ENCODE measurements at places on chromosomes 7 and 10.

GRCh38 chr7:79064187-79064823, 389.2 kb downstream of the MAGI2 start:
- no peak for DNase-seq

GRCh38 chr7:94591176-94591575, 64.8 kb downstream of the SGCE start:
- DNase-seq = no peak

DNA sequence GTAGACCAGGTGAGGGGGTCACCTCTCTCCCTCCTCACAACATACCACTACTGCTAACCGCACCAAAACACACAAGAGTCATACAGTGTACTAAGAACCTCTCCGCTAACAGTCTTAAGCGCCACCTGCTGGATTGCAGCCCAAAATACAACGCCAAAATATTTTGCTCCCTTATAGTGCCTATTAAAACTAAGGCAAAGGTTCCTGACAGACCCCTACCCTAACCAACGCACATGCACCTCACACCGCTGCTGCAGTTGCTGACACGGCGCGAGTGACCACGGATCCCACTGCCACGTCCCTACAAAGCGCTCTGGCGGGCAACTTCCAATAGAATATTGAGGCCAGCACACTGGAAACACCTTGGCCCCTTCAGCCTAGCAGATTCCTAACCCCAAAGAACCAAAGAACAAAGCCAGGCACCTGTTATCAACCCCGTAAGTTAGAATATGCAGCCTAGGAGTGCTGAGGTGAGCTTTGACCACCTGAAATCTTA, 563.6 kb upstream of the SEMA3D start:
- no peak for DNase-seq

DNA sequence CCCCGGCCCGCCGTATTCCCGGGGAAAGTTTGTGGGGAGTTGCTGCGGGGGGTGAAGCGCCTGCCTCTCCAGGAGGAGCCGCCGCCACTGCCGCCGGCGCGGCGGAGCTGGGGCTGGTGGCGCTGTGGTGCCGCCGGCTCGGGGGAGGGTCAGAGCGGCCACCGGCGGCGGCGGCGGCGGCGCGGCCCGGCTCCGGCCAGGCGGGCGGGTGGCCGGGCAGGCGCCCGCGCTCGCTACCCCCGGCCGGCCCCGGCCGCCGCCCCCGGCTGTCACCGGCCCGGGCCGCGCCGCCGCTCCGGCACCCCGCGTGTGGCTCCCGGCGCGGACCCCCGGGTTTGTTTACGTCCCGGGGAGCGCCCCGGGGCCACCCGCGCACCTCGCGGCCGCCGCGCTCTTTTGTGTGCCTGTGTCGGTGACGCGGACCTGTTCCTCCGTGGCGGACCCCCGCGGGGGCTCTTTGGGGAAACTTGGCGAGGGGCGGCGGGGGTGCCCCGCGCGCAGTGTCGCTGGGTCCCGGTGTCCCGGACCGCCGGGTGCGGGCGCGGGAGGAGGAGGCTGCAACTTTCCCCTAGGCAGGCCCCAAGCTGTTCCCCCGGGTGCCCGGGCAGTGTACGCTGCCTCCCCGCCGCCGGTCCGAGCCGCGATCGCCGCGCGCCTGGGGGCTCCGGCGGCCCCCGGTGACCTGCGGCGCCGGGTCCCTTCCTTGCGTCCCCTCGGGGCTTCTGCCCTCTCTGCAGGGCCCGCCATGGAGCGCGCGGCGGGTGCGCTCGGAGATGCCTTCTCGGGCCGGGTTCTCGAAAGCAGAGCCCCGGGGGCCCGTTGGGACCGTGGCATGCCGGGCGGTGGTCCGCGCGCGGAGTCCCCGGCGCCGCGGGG, 593 bp upstream of the CUX1 start:
- DNase-seq = no peak

GRCh38 chr10:91210014-91210413, 10.4 kb upstream of the PCGF5 start:
- DNase-seq = no peak

DNA sequence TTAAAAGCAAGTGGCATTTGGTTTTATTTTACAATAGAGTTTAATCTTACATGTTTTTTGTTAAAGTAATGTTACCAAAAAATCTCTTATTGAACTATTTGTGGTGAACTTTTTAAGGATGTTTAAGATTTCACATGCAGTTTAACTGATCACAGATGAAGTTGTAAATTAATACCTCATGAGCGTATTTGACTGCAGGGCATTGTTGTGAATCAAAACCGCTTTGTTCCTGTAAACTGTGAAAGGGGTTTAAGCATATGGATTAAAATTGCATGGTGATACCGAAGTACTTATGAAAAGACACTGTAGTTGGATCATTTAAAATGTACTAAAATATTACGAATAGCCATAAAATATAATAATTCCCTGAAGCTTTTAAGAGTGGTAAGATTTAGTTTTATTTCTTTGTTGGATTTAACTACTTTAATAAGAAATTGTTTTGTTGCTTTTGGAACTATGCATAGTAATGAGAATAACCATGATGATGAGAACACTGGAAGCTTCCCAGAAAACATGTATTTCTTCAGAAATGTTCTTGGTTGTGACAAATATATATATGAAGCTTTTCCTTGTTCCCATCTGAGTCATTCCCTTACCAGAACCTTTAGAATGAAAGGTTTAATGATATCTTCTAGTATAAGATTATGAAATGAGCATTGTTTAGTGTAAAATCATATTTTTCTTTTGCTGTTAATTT, 131.3 kb downstream of the ADK start:
- no peak for DNase-seq

GRCh38 chr7:4394736-4395135, 287.4 kb upstream of the FOXK1 start:
- DNase-seq = no peak

- no peak for DNase-seq
Observed at GRCh38 chr10:78109210-78109609, 75.5 kb downstream of the RPS24 start.

- no peak for DNase-seq
Observed at GRCh38 chr10:1148855-1149605, 92.8 kb downstream of the WDR37 start.

Data from CD8-positive, alpha-beta memory T cell (primary cell).